Keratinocyte (primary cell): ENCODE measurements at places on chromosomes 16 and 17. TPM values are rescaled to one million over a fixed set of nuclear protein-coding genes. Genes with fewer than 3 reads are reported as not detected.

The MSLN gene
- polyA plus RNA-seq = 8.5 to 12.7 TPM (median 11.7 TPM) in 3 replicates

The HOXB1 gene
- not detected in 3 replicates for polyA plus RNA-seq

The FGF11 gene
- 27.4 to 46.9 TPM (median 30.4 TPM) in 3 replicates for polyA plus RNA-seq

The GGNBP2 gene
- 73.0 to 95.5 TPM (median 84.9 TPM) in 3 replicates for polyA plus RNA-seq

DNA sequence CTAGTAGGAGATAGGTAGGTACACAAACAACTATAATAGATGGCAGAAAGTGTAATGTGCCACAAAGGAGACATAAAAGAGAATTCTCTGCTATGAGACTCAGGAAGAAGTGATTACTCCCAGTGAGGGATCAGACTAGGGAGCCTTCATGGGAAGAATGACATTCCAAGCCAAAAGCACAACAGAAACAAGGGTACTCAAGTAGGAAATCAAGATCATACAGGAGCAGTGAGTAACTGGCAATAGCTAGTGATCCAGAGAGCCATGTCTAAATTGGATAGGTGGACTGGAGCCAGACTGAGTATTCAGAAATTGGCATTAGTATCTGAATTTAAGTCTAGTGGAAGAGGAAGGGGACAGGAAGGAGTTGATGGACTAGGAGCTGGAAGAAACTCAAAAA is 10.7 kb downstream of the RFFL start:
- no peak for DNase-seq

GRCh38 chr16:79599837-79600637 is 500 bp downstream of the MAF start:
- DNase-seq = no peak

- DNase-seq = no peak
These were observed 116.9 kb downstream of the TANC2 start for GRCh38 chr17:63082952-63083351.

DNA sequence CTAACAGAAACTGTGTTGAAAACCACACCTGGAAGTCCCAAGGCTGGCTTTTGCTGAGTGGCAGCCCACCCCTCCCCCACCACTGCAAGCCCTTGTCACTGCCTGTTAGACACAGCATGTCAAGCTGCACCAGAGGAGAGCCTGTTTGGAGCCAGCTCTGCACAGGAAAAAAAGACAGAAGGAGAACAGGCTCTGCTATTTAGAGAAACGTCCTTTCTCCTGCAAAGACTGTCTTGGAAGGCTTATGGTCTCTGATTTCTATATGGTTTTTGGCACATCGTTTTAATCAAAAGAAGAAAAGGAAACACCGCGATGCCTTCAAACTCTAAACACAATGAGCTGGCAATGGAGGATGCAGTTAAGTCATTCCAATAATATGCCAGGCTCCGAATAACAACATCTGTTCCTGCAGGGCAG is 275.5 kb downstream of the MAP2K4 start:
- no peak for DNase-seq

GRCh38 chr17:78332991-78333390 is 26.9 kb downstream of the SOCS3 start:
- DNase-seq = no peak

DNA sequence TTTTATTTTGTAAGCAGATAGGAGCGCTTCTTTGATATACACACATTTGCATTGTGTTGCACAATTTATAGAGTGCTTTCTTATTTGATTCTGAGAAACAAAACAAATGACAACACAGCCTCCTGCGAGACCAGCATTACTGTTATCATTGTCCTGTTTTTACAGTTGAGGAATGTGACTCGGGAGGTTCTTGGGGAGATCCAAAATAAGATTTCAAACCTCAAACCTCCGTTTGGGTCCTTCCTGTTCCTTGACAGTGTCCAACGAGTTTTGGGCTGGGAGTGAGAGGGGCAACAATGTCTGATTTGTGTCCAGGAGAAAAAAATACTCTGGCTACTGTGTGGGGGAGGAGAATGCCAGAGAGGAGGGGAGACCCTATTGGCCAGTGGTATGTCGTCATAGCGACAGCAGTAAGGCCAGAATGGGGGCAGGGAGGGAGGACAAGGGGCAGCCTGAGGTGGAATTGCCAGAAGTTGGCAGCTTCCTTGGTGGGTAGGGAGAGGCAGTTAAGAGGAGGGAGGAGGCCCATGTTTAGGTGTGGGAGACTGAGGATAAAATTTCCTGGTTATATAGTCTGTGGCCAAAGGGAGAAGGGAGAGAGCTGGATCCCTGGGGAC is 45.5 kb downstream of the TMEM132E start:
- DNase-seq = no peak

- DNase-seq = no peak
These were observed 15.4 kb upstream of the ERN1 start for GRCh38 chr17:64145375-64145750.

GRCh38 chr17:40563220-40564052 is 1.8 kb downstream of the CCR7 start:
- DNase-seq = no peak

- DNase-seq = no peak
These were observed 709 bp downstream of the STAT5A start for GRCh38 chr17:42288803-42289610.

DNA sequence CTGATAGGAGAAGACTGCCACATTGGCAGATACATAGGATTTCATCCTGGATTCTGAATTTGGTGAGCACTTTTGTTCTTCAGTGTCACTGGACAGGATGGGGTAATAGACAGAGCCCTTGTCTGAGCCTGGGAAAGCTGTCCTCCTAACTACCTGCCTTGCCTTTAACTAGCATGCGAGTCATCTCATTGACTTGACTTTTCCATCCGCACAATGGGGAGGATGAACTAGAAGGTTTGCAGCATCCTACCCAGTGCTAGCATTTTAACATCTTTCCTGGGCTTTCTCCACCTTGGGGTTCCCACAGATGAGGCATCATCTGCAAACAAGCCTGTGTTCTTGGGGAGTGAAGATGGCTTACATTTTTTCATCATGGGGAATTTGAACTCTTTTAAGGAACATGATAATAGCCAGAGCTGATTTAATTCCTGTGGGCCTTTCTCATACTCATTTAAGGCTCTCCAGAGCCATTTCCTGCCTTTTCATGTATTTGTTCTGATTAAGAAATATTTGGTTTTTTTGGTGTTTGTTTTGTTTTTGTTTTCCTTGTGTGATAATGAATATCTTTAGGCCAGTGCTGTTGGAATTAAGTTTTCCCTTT is 139.5 kb downstream of the MSI2 start:
- DNase-seq = no peak

DNA sequence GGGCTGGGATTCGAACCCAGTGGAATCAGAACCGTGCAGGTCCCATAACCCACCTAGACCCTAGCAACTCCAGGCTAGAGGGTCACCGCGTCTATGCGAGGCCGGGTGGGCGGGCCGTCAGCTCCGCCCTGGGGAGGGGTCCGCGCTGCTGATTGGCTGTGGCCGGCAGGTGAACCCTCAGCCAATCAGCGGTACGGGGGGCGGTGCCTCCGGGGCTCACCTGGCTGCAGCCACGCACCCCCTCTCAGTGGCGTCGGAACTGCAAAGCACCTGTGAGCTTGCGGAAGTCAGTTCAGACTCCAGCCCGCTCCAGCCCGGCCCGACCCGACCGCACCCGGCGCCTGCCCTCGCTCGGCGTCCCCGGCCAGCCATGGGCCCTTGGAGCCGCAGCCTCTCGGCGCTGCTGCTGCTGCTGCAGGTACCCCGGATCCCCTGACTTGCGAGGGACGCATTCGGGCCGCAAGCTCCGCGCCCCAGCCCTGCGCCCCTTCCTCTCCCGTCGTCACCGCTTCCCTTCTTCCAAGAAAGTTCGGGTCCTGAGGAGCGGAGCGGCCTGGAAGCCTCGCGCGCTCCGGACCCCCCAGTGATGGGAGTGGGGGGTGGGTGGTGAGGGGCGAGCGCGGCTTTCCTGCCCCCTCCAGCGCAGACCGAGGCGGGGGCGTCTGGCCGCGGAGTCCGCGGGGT is at the start of gene CDH1:
Gene CDH1, plus strand, starts transcription at position 247 of the 684 bp plus-strand sequence. Its CDS starts 124 bp downstream, at position 371.
- no peak for DNase-seq

GRCh38 chr17:60743799-60744198 is 66.1 kb downstream of the BCAS3 start:
- DNase-seq = peak; percentile 9

- DNase-seq = no peak
These were observed 1.2 kb downstream of the STAT3 start for GRCh38 chr17:42386777-42387657.
